WTC11 (cell line): ENCODE measurements at places on chromosomes 5 and 9. TPM values are rescaled to one million over a fixed set of nuclear protein-coding genes. Genes with fewer than 3 reads are reported as not detected.

GRCh38 chr9:78671785-78672184 is 374.9 kb downstream of the PSAT1 start:
- no peak for DNase-seq

DNA sequence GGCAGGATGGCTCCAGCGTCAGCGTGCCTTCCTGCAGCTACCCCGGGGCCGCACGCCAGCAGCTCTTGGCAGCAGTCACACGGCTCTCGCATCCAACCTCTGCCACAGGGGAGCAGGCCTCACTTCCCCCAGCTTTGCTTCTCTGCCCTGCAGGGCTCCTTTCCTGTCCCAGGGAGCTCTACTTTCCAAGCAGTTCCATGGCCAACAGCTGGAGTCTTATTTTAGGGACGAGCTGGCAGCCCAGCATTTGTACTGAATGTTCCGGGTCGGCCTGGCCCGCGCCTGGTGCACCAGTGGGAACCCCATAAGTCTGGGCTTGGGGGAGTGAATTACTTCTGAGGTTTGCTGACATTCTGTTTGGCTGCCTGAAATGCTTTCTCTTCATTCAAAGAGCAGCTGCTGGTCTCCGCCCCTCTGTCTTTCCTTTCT is 34.6 kb downstream of the GADD45G start:
- no peak for DNase-seq

The PKD2L2 gene
- total RNA-seq: 0.21 TPM in 1 of 3 replicates, not detected in the others

- DNase-seq: no peak
Observed at GRCh38 chr9:127153501-127153900, 31.1 kb upstream of the ANGPTL2 start.

- DNase-seq: no peak
Observed at GRCh38 chr9:114459464-114459863, 45.8 kb downstream of the WHRN start.

GRCh38 chr5:75439276-75439675 is 72.2 kb downstream of the CERT1 start:
- no peak for DNase-seq
